ENCODE measurements at places on chromosomes 1 and 21. TPM values are rescaled to one million over a fixed set of nuclear protein-coding genes. Genes with fewer than 3 reads are reported as not detected.

DNA sequence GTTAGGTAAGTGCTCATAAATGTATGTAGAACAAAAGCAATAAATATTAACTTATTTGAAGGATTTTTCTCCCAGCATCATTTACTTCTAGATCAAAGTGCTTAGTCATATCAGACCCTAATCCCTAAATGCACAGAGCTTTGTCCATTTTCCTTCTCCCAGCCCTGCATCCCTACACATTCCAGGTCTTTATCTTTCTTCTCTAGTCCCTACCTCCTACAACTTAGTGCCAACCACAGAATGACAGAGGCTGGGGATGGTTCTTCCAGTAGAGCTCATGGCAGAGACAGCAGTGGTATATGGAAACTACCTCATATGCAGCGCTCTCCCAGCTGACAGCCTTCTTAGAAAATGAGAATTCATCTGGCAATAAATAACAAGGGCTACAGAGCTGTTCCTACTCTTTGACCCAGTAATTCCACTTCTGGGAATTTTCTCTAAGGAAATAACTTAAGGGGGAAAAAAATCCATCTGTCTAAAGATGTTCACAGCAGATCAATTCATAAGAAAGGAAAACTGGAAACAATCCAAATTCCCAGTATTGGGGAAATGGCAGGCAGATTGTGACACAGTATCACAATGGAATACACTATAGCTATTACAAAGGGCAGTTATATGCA is 62.9 kb upstream of the ROR1 start:
- DNase-seq = no peak

Gene CSDE1
- 297 TPM for polyA plus RNA-seq

Gene PGD
- polyA plus RNA-seq = 61.4 TPM

DNA sequence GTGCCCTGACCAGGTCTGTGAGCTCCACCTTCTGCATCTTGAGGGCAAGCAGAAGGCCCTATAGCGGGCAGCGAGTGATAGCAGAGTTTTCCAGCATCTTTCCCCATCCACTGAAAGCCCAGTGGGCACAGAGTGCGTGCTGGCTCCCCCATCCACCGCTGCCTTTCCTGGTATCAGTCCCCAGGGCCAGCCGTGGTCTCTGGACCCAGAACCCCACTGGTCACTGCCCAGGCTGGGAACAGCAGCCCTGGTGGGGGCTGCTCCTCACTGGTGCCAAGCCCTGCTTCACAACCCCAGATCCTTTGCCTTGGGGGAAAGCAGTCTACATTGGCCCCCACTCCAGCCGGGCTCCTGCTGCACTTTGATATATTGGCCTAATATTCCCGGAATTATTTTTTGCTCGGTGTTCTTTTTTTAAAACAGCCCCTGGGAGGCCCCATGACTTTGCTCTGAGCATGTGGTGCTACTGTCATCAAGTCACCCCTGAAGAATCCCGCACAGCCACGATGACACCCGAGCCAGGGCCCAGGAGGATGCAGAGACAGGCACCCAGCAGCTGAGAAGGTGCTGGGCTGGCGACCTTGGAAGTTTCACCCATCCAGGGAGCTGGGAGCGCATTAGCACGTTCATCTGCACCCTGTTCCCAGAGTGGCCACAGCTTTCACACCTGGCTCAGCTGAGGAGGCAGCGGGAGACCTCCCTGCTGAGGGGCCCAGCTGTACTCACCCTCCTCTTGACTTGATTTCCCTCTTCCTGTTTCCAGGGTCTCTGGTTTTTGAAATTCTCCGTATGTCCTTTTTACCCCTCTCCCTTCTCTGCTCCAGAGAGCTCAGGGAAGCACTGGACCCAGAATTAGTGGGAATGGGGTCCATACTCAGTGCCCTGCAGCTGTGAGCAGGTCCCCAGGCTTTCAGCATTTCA is 56.9 kb downstream of the KLHDC7A start:
- no peak for DNase-seq

DNA sequence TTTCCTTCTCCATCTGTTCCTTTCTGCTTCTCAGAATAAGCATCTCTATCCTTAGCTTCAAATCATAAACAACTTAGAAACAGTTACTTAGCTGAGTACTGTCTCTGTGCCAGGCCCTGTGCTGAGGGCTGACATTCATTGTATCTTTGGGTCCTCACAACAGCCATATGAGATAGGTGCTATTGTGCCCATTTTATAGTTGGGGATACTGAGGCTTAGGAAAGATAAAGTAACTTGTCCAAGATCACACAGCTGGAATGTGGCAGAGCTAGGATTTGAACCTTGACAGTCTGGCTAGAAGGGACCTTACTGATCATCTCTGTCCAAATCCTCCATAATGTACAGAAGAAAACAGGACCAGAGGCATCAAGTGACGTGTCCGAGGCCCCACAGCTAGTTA is 25.0 kb downstream of the CD247 start:
- no peak for DNase-seq

DNA sequence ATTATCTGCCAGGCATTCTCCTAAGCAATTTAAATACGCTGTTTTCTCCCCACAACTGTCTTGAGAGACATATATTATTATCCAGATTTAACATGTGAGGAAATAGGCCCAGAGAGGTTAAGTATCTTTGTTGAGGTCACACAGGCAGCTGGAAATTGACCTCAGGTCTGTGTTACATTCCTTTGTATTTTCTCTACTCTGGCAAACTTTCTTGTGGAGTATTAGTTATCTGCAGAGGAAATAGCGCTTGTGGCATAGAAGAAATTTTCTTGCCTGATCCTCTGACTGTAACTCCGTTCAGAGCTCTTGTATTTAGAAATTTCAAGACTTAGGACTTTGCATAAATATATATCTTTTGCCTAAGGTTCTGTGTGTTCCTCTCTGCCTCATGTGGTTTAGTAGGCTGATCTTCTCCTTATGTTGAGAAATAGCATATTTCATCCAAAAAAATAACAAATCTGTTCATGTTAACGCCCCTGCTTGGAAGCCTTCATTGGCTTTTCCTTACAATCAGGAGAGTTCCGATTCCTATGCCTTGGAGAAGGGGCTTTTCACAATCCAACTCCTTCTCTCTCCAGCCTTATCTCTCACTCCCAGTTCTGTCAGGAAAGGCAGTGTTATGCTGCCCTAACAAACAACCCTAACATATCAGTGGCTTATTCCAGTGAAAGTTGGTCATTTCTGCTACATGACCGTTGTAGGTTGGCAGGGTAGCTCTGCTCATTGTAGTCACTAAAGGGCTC is 2.5 kb upstream of the JUN start:
- DNase-seq = peak; percentile 45

Gene CD1E
- polyA plus RNA-seq = not detected
